NCI-H510A treated with DMSO at 0.1 percent for 48 hours (cell line): ENCODE measurements at places on chromosomes 5 and 9.

GRCh38 chr5:67806654-67807438, 408.7 kb upstream of the PIK3R1 start:
- DNase-seq: no peak

DNA sequence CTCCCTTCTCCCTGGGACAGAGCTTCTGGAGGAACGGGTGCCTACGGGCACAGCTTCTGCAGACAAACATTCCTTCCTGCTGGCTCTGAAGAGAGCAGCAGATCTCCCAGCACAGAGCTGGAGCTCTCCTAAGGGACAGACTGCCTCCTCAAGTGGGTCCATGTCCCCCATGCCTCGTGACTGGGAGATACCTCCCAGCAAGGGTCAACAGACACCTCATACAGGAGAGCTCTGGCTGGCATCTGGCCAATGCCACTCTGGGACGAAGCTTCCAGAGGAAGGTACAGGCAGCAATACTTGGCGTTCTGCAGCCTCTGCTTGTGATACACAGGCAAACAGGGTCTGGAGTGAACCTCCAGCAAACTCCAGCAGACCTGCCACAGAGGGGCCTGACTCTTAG, 227.9 kb downstream of the SPATA31D1 start:
- DNase-seq: no peak

DNA sequence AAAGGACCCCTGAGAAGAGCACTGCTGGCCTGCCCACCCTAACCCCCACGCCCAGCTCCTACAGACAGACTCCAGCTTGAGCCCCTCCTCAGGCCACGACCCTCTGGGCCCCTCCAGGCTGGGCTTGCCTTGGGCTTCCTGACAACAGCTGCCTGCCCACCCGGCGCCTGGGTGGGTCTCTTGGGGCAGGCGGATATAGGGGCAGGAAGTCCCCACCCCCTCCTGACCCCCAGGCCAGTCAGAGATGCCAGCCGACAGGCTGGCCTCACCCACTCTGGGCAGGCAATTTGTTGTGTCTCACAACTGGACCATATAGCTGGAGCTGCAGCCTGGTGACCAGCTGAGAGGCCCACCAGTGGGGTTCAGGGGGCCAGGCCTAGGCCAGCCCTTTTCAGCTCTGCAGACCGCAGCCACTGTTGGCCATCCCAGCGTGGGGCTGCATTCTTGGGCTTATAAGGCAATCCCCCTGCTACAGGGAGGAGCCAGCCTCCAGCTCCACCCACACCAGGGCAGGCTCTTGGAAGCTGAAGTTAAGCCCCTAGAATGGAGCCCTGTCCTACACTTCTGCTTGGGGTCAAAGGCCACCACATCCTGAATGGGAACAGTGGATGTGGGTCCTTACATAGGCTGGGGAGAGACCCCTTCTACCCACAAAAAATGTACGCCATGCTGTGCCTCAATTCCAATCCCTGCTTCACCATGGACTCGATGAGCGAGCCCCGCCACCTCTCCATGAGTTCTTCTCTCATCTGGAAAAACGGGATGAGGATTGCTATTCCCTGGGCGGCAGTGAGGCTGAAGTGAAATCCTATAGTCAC, 2.0 kb downstream of the PDLIM7 start:
- no peak for DNase-seq

GRCh38 chr5:14706615-14707021, 42.1 kb downstream of the OTULIN start:
- no peak for DNase-seq

DNA sequence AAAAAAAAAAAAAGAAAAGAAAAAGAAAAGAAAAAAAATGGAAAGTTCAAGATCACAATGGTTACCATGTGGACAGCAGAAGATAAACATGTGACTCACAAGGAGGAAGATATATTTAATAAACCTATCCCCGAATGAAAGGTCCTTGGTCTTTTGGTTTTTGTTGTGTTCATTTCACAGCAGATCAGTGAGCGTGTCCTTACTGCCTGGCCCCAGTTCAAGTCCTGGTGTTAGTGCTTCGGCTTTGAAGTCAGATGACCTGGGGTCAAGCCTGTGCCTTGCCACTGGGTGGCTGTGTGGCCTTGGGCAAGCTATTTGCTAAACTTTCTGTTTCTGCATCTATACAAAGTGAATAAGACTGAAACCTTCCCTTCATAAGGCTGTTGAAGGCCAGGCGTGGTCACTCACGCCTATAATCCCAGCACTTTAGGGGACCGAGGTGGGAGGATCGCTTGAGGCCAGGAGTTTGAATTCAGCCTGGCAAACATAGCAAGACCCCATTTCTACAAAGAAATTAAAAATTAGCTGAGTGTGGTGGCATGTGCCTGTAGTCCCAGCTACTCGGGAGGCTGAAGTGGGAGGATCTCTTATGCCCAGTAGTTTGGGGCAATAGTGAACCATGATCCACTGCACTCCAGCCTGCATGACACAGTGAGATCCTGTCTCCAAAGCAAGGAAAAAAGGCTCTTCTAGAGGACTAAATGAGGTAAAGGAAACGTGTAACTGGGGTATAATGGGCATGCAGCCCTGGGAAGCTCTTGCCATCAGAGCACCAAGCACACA, 94.5 kb upstream of the SPATA31D4 start:
- no peak for DNase-seq

GRCh38 chr5:145697251-145697990, 137.7 kb downstream of the PRELID2 start:
- DNase-seq: no peak

GRCh38 chr9:95808011-95808410, 67.5 kb upstream of the ERCC6L2 start:
- no peak for DNase-seq
